ENCODE measurements at places on chromosomes 1 and 21. TPM values are rescaled to one million over a fixed set of nuclear protein-coding genes. Genes with fewer than 3 reads are reported as not detected.

The OR6K3 gene
- total RNA-seq, result not detected

The SLFNL1 gene
- 0.26 TPM for total RNA-seq

DNA sequence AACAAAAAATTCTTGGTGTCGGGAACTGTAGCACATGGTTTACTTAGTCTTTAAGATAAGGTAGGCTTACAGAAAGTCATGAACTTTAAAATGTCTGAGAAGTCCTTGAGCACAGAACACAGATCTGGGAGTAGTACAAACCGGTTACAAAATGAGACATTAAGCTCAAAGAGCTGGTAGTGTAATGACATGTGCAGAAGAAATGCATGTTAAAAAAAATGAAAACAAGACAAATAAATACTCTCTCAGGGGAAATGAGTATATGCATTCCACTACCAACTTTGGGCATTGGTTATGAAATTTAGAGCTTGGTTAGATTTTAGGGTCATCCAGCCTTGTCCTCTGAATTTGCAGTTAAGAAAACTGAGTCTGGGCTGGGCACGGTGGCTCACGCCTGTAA is 91.5 kb upstream of the F3 start:
- DNase-seq, result no peak

DNA sequence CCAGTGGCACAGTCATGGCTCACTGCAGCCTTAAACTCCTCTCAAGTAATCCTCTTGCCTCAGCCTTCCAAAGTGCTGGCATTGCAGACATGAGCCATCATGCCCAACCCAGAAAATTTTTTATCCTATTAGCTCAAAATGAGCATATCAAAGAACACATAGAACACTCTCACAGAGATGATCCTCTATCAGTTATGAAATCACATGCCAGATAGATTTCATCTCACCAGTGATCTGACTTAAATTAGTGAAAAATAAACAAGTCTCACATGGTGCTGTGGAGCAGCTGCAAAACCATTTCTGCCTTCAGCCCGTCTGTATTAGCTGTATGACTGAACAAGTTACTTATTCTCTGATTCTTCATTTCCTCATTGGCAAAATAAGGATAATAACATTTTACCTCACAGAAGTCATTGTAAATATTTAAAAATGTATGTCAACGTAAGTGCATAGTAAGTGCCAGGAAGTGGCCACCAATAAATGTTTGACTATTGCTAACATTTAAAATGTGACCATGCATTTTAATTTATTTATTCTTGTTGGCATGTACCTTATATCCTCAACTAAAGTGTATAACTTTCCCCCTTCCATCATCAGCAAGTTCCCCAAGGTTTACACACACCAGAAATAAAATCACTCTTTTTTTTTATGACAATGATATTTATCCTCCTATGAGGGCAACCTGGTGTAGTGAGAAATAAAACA is 29.0 kb upstream of the SLC19A2 start:
- no peak for DNase-seq

DNA sequence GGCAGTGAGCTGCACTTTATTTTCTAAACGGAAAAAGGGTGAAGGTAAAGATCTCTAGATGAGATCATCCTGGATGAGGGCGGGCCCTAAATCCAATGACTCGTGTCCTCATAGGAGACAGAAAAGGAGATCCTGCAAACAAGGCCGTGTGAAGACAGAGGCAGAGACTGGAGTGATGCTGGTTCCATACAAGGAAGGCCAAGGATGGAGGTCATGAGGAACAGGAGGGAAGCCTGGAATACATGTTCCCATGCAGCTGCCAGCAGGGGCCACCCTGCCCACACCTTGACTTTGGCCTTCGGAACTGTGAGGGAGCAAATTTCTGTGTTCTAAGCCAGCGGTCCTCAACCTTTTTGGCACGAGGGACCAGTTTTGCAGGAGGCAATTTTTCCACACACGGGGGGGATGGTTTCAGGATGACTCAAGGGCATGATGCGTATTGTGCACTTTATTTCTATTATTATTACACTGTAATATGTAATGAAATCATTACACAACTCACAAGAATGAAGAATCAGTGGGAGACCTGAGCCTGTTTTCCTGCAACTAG is 94.3 kb downstream of the PSMG1 start:
- DNase-seq, result no peak

GRCh38 chr1:47792779-47793178 is 204.4 kb downstream of the TRABD2B start:
- no peak for DNase-seq

GRCh38 chr1:21216835-21217811 is 40.4 kb upstream of the EIF4G3 start:
- peak; percentile 28 for DNase-seq

- no peak for DNase-seq
These were observed 16.4 kb downstream of the RNF220 start for GRCh38 chr1:44421446-44421884.
